Inflammatory macrophage treated with lipopolysaccharide for 4 hours (primary cell): ENCODE measurements at places on chromosomes 11 and 22.

DNA sequence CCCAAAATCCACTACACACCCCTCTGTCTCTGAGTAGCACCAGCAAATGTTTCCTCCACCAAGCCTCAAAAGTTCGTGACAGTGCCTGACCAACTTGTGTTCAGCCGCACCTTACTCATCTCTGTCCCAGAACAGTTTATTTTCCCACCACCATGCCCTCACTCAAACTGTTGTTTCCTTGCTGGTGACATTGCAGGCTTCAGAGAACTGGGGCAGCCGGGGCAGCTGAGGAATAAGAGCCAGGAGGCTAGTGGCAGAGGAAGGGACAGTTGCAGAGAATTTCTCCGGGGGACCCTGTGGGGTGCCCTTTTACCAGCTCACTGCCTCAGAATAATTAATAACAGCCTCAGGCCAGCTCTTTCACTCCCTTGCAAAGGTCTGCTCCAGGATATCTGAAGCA is 709 bp upstream of the KCNE3 start:
- DNase-seq: no peak

DNA sequence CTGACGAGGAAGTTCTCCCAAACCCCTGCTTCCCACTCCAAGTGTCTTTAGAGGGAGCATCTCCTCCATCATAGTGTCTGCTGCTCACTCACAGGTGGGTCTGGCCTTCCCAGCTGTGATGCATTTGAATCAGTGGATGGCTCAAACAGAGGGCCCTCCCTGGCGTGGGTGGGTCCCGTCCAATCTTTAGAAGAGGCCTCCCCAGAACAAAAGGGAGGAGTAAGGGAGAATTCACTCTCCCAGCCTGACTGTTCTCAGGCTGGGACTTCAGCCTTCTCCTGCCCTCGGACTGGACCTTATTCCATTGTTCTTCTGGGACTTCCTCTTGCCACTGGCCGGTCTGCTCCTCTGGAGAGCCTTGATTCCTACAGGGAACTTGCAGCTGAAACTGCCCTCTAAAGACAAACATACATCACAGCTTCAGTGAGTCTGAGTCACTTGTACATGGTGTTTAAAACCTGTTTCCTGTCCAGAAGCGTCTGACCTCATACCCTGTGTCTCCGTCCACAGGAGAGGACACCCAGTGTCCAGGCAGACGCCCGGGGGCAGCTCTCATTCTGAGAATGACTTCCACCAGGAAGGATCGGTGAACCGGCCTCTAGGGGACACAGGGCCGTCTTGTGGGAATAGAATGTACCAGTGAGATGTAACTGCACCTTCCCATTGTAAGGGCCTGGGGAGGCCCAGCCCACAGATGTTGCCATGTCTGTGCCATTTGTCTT is 234.7 kb downstream of the BRD1 start:
- DNase-seq: no peak

DNA sequence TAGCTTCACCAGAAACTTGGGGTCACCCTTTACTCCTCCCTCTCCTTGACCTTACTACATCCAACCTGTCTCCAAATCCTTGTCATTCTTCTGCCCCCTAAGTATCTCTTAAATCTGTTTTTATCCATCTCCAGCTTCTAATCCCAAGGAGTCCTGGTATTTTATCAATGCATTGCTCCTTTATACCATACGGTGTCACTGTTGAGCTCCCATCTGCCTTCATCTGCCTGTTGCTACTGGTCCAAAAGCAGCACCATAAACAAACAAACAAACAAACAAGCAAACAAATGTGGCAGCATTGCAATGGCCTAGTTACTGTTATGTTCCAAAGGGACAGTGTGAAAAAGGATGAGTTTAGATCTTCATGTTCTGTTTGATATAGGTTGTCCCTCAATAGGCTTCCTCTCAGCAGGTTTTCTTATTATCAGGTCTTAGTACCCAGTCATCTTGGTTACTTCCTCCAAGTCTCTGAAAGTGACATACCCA is 34.2 kb downstream of the DNHD1 start:
- peak; percentile 39 for DNase-seq

GRCh38 chr11:118679483-118679882 is at the start of gene TREH:
TREH (minus strand) TSS chr11:118679650; CDS start chr11:118679627, 23 bp downstream.
- no peak for DNase-seq

DNA sequence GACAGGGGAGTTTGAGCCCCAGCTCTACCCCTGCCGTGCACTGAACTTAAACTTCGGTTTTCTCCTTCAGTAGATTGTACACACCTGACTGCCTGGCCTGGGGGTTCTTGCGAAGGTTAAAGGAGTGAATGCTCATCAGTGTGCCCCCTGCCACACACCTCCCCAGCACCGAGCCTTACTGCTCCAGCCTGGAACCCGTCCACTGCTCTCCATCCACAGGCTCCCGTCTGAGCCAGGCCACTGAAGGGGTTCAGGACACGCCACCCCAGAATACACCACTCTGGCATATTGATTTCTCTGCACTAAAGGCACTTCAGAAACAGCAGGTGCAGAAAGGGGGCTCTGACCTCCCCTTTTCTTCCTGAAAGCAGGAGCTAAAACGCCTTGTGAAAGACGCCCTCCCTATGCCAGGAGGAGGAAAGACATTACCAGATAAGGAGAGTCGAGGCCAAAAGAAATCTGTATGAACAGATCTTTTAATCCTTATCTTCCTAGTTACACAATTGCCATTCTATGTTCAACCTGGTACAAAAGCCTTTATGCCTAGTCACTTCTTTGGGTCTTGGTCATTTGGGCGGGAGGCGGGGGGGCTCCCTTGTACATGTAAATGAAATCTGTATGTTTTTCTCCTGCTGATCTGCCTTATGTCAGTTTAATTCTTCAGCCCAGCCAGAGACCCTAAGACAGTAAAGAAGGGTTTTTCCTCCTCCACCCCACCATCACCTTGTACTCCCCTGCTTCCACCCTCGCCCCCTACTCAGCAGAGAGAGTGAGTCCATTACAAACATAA is 1.9 kb upstream of the SSTR3 start:
- no peak for DNase-seq

GRCh38 chr11:1333860-1334259 is 24.4 kb upstream of the TOLLIP start:
- DNase-seq: no peak

DNA sequence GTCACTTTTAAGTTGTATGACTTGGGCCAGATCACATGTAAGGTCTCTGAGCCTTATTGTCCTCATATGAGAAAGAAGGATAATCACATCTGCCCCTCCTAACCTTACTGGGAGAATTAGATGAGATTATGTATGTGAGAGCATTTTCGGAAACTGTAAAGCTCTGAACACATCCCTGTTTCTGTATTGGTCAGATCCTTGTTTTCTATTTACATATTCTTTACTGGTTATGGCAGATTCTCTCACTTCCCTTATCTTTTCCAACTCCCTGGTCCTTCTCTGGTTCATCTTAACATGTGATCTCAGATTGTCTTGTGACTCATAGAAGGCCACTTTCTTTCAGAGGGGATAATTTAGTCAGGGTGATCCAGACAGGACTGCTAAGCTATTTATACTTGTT is 41.8 kb downstream of the CCDC81 start:
- DNase-seq: peak; percentile 83

DNA sequence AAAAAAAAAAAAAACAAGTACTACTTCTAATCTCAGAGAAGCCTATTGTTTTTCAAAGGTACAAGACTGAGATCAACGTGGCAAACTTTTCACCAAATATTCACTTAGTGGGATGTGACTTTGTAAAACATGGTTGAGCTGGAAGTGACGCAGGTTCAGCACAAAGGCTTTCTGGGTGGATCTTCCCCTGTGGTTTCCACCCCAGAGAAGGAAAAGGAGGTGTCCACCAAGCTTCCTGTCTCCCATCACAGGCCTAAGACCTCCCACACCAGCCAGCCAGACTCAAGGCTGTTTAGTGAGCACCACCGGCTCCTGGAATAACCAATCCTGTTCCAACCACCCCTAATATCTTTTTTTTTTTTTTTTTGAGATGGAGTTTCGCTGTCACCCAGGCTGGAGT is 5.7 kb downstream of the TMEM184B start:
- peak; percentile 52 for DNase-seq

- DNase-seq: no peak
These were observed 32.2 kb downstream of the LIMK2 start for GRCh38 chr22:31244046-31244942.

DNA sequence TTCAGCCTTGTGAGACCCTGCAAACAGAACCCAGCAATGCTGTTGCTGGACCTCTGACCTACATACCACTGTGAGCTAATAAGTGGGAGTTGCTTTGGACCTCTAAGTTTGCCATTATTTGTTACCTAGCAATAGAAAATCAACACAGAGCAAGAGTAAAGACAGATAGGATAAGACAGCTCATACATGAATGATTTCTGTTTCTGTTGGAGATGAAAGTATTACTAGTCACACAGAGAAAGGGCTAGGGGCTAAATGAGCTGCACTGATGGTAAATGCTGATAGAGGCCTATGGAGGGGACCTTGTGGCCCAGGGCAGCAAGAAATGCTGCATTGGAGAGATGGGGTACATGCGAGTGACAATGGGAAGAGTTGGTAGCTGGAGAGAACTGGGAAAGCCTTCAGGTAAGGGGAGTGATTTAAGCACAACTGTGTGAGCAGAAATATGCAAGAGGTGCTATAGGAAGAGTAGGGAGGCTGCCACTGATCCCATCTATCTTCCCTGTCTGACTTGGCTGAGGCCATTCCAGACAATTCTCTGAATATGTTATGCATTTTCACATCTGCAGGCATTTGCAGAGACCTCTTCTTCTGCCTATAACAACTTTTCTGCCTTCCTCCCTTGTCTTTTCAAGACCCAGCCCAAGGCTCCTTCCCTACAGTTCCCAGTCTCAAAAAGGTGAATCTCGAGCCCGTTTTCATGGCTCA is 46.1 kb upstream of the SYN3 start:
- no peak for DNase-seq

DNA sequence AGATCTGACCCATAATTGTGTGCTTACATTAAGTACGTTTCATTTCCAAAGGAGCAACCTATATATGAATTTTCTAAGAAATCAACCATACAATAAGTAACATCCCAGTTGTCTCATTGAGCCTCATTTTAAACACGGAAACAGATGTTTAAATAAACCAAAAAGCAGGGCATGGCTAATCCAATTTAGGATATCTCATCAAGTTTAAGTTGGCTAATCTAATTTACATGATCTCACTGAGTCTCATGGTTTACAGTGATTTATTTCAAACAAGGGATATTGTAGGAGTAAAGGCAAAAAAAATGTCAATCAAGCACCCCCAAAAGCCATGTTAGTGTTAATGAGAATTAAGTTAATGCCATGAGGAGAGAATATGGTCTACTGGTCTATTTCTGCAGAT is 499.8 kb upstream of the CCDC90B start:
- DNase-seq: no peak

DNA sequence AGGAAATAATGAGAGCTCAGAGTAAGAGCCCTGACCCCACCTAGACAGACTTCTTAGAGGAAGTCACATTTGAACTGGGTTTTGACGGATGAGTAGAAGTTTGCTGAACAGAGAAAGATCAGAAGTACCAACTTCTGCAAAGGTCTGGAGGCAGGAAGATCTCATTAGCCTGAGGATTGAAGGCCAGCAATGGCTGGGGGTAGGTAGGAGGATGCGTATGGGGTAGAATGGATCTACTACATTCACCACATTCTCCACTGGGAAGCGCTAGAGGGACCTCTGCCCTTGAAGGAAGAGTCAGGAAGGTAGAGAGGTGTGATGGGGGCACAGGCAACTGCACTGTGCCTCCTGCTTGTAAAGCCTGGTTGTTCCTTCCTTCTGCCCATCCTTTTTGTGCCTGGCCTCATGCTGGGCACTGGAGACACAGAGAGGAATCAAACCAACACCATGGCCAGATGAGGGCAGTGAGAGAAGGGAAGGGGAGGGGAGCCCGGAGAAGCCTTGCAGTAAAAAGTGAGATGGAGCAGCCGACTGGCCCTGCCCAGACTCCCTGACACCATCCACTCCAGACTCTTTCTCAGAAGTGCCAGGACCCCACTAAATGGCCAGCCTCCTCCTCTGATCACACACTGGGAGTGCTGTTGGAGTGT is 4.9 kb downstream of the TPBGL start:
- DNase-seq: no peak

DNA sequence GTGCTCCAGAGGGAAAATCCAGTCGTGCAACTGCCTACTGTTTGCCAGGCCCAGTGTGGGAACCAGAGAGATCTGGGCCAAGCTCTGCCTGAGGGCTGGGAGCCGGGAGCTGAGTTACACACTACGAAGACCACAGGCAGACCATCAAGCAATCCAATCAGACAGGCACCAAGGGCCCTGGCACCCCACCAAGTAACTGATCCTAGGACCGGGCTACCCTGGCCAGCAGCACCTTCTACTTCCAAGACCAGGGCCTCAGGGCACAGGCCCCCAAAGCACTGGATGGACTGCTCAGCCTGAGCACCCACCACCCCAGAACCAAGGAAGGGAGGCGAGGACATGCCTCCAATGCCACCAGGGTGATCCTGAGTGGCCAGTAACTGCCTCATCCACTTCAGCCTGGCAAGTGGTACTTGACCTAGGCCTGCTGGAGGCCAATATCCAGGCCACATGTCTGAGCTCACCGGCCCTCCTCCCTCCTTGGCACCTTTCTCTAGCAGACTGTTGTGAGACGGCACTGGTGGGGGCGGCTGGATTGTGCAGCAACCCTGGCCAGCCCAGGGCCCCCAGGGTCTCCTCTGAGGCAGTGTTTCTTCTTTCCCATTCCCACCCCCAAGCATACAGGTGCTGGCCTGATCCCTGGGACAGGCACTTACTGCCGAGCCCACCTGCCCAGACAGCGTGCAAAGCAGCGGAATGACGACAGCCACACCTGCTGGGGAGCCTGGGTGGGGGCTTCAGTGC is 20.7 kb upstream of the ARFGAP3 start:
- no peak for DNase-seq

- no peak for DNase-seq
These were observed 13.8 kb downstream of the DENND5A start for GRCh38 chr11:9251311-9251710.

DNA sequence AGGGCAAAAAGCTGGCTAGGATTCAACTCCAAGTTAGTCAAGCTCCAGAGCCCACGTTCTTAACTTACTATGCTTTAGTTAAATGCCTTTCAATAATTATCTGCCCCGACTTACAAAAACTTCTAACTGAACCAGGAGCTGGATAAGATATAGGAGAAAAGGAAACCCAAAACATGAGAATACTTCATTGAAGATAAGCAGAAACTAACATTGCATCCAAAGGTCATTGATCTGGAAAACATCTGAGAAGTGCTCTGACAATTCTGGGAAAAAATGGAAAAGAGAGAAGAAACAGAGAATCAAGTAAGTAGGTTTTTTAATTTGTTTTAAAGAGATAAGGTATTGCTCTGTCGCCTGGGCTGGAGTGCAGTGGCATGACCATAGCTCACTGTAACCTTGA is 27.2 kb downstream of the ACAT1 start:
- DNase-seq: no peak

DNA sequence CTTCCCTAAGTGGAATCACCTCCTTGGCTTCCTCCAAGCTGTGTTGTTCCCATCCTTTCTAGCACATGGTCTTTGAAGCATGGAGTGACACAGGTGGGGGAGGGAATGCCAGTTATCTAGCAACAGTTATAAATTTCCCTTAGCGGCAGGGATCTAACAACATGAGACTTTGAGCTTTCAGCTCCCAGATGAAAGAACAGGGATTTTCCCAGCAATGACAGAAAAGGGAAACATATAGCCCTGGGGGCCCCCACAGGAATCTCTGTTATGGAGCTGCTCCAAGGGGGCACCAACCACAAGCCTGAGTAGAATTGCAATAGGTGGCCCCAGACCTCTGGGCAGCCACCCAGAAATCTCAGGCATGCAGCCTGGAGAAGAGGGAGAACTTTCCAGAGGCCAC is 163.0 kb downstream of the GRIK4 start:
- no peak for DNase-seq

- DNase-seq: no peak
These were observed 428.0 kb downstream of the LARGE1 start for GRCh38 chr22:33492210-33492651.

GRCh38 chr22:24177456-24177855 is 3.8 kb upstream of the SUSD2 start:
- no peak for DNase-seq
